Fibroblast of the aortic adventitia (primary cell): ENCODE measurements at places on chromosomes 16 and 17.

GRCh38 chr17:73427198-73427597 is 115.4 kb upstream of the CDC42EP4 start:
- no peak for DNase-seq

DNA sequence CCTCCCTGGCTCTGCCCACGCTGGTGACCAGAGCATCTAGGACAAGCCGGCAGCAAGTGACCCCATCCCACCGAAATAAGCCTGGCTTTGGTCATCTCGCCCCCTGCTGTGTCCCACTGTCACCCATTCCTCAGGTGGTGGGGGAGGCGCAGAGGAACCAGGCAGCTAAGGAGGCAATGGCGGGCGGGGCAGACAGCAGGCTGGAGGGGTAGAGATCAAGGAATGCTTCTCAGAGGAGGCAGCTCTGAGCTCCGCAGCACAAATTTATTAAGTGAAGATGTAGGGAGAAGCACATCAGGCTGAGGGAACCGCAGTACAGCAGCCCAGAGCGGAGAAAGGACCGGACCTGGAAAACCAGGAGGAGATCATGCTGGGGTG is 7.5 kb upstream of the KREMEN2 start:
- DNase-seq = no peak

DNA sequence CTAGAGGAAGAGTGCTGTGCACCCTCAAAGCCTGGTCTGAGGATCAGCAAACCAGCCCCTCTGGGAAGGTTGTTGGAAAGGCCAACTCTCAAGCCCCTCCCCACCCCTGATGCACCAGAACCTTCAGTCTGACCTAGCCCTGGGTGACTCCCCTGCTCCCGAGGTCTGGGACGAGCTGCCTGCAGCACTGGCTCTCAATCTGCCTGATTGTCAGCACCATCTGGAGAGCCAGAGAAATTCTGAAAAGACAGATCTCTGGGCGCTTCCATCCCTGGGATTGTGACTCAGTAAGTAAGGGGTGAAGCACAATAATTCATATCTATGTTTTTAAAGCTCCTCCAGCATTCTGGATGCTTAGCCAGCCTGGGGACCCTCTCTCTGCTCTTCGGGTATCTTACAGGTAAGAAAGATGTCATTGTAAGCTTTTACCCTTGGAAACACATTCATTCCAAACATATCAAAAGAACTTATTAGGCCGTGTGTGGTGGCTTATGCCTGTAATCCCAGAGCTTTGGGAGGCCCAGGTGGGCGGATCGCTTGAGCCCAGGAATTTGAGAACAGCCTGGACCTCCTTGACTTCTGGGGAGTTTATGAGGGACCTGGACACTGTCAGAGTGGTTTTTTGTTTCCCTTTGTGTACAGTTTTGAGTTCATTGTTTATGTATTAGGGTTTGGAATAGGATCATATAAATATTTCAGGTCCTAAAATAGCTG is 147.5 kb downstream of the KCNJ12 start:
- DNase-seq = no peak

DNA sequence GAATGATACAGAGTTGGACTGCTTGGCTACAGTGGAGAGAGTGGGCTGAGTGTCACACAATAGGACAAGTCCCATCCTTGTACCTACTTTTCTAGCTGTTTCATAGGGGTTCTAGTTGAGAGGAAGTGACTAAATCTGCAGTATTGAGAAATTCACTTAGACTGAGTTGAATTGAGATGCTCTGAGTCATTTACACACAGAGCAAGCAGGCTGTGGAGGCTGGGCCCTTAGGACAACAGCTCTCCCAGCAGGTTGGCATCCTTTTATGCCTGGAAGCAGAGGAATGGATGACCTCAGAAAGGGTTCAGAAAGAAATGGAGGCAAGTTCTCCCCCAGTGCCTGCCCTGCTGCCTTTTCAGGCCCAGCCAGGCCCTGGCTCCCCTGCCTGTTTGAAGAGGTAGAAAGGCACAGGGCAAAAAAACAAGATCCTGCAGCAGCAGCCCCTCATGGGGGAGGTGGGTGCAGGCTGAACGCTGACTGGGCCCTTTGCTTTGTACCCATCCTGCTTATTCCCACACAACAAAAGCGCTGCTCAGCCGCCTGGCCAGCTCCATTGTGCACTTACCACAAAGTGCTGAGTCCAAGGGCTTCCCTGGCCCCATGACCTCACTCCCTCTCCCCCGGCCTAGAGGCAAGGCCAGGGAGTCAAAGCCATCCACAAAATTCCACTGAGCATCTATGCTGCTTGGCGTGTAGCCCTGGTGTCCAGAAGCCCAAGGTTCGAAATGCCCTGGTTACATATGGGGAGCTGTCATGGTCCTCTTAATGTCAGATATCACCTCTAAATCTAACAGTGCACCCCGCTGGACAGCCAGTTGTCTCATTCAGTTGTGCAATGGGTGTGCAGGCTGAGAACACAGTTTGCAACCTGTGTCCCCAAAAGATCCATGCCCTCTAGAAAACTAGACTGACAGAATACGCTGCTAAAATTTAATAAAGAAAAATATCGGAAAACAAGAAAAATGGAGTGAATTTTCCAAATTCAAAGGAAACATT is 5.4 kb upstream of the CRYBA1 start:
- peak; percentile 96 for DNase-seq

DNA sequence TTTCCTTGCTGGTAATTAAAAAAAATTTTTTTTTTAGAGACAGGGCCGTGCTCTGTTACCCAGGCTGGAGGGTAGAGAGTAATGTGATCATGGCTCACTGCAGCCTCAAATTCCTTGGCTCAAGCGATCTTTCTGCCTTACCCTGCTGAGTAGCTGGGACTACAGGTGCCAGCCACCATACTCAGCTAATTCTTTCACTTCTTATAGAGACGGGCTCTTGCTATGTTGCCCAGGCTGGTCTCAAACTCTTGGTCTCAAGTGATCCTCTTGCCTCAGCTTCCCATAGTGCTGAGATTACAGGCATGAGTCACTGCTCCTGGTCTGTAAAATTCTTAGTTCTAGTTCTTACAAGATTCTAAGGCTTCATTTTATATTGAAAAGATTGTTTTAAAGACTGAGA is 11.1 kb downstream of the SMIM36 start:
- no peak for DNase-seq

DNA sequence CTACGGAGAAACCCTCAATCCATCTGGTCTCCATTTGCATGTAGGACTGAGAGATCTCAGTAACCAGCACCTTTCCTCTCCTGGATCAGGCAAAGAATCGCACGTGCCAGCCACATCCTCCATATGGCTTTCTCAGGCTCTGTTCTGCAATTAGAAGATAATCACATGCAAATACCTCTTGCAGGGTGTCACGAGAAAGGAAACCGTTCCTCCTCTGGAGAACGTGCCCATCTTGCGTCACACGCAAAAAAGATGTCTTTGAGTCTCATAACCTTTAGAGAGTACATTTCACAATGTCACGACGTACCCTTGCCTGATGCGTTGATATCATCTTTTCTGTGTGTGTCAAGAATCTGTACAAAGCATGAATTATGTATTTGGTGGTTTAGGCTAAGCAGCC is 36.2 kb upstream of the DNAH17 start:
- DNase-seq = no peak

DNA sequence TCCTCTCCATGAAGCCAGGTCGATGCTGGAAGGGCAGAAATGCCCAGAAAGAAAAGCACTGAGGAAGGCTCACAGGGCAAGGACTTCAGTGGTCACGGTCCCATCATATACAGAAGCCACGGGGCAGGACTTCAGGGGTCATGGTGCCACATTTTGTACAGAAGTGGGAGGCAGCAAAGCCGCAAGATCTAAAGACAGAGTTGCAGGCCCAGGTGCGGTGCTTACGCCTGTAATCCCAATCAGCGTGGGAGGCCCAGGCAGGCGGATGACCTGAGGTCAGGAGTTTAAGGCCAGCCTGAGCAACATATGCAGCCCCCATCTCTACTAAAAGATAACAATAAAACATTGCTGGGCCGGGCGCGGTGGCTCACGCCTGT is 96.0 kb downstream of the NXN start:
- no peak for DNase-seq

DNA sequence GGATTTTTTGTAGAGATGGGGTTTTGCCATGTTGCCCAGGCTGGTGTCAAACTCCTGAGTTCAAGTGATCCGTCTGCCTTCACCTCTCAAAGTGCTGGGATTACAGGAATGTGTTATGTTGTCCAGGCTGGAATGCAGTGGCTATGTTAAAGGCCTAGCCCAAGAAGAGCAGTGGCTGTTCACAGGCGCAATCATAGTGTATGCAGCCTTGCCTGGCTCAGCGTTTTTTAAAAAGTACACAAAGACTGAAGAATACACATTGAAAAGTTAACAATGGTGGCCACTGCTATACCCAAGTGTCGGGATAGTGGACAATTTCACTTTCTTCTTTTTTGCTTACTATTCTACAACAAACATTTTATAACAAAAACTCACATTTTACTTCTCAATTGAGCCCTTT is 7.0 kb downstream of the DERL2 start:
- no peak for DNase-seq

DNA sequence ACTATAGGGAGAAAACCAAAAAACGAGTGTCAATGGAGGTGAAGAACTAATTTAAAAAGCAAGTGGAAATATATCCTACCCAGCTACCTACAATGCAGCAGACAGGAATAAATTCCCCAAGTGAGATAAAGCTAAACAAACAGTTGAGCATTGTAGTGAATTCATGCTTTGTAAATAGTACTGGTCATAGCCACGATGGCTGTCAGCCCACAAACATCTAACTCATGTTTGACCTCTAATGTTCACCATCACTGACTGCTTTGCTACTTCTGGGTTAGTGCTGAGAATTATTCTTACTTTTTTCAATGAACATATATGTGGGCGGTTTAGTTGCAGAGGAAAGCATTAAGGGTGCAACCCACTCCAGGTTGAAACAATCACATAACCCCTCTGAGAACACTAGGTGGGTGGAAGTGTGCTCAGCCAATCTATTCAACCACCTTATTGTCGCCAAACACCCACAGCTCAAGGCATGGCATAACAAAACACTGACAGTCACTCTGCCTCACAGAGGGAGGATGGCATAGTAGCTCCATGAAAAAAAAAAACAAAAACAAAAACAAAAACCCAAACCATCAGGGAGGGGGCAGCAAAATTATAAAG is 264.1 kb downstream of the ZFHX3 start:
- DNase-seq = peak; percentile 20

DNA sequence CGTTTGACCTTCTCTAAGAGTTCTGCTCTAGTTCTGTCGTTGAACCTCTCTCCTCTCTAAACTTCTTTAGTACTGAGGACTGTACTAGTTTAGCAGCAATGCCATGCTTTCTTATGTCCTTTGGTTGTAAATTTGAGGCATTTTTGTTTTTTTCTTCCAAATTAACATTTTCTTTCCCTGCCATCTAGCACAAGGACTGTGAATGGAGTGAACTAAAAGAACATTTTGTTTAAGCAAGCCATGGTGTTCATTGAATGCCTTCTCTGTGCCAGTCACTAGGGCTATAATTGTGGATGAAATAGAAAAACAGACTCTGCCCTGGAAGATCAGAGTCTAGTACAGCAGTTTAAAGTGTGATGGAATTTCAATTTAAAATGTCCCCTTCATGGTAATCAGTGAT is 137.9 kb downstream of the FTO start:
- no peak for DNase-seq

DNA sequence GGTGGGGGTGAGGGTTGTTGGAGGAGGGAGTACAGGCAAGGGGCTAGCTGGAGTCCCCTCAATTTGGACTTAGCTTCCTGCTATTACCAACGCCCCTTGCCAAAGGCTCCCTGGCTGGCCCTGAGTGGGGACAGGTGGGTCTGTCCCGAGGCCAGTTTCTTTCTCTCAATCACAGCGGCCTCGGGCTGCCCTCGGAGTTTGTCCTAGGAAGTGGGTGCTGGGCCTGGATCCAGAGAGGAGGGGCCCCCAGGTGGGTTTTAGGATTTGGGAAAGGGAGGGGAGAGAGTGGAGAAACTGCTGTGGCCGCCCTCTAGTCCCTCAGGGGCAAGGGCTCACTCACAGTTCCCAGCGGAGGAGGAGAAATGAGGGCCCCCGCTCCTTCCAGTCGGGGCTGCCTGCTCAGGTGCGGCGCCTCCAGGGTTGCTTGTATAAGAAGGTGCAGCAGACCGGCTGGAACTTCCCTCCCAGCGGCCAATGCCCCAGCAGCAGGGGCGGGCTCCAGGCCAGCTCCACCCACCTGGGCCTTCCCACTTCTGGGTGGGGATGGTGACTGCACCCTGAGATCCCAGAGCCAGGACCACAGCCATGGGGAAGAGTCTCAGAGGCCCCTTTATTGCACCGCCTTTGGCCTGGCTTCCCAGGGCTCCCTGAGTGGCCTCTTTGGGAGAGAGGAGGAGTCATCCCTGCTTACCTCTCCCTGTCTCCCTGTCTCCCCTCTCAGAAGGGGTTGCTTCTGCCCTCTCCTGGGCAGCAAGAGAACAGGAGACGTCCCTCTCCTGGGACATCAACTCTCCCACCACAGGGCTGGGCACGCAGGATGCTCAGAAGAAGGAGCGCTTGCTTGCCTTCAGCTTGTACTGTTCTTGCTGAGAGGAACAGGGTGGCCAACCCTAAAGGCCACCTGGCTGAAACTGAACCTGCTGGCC is 112.0 kb upstream of the SMURF2 start:
- peak; percentile 51 for DNase-seq

DNA sequence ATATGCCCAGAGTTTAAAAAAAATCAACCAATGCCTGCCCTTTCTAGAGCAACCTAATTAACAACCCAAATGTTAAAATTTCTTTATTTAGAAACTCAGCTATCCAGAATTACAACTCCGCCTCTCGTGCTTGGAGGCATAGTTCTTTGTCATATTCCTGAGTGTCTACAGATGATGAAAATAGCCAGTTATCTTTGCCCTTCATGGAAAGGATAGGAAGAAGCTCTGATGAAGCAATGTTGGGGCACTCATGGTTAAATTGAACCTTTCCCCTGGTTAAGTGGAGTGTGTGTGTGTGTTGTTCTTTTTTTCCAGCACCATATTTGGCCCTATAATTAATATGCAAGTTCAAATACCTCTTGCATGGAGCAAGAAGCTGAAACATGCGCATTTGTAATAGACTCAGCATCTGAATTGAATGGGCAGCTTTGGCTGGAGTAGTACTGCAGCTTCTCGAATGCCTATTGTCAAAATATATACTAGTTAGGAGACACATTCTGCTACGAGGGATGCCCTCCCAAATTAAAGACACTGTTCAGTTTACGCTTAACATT is 506.2 kb downstream of the WWOX start:
- DNase-seq = no peak

GRCh38 chr16:78775161-78775561 is 675.7 kb downstream of the WWOX start:
- no peak for DNase-seq
